ENCODE measurements at places on chromosomes 16 and 17.

DNA sequence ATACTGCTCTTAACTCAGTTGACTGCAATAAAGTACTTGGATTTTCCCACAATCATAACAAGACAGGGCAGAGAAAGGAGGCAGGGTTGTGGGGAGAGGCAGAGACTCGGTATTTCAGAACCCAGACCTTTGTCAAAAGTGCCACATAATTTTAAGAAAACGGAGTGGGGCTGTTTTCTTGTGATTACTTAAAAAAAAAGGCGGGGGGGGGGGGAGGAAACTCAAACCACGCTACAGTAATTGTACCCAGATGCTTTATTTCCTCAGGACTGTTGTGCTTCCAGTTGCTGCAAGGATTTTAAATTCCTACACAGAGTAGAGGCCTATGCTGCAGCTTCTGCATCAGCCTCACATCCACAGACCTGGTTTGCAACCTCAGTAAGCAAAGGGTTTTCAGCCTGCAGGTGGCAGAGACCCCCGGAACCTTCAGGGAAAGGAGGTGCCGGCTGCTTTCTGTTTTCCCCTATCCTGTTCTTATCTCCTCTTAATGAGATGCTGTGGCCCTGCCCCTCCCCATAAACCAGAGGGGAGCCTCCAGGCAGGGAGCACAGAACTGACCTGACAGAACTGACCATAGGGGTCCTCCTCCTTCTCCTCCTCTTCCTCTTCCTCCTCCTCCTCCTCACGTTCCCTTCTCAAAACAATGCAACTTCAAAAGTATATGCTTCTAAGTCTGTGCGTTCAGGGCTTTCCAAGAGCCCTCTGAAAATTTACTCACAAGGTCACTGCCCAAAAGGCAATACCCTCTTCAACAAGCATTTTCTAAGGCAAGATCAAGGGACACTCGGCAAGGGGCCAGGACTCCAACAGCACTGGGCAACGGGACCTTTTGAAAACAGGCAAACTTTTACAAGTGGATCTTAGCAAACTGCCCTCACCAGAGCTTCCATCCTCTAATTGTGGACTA is 7.5 kb downstream of the AXIN2 start:
- DNase-seq = no peak

GRCh38 chr16:86383488-86384262 is 126.7 kb upstream of the FOXF1 start:
- DNase-seq = no peak

DNA sequence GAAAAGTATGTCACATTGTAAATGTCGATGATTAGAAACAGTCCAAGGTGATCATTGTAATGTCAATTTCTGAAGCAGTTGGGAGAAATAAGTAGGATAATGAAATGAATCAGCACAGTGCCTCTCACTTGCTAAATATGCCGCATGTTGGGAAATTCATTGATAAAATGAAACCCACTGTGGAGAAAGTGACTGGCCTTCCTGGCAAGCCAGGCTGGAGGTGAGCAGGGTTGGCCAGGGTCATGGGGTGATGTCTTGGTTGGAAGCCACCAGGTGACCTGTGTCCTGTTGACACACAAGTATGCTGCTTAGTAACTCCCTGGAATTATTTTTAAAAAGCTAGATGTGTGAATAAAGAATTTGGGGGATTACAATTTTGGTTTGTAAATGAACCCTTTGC is 14.9 kb upstream of the WNT9B start:
- no peak for DNase-seq

DNA sequence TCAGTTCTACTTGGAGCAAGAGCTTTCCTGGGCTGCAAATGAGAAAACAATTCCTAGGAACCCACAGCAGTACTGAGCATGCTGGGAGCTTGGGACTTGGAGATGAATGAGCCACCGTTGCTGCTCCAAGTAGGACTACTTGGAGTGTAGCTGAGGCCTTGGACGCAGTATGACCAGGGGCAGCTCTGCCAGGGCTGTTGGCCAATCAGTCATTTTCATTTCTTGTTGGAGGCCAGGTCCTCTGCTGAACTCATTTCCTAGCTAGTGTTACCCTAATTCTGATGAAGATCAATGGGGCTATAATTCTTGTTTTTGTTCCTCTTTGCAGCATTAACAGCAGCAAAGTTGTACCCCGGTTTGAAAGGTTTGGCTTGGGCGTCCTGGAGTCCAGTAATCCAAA is 8.0 kb upstream of the LGALS9 start:
- DNase-seq = no peak

GRCh38 chr16:86231321-86231995 is 278.9 kb upstream of the FOXF1 start:
- no peak for DNase-seq

GRCh38 chr17:69884846-69885245 is 190.2 kb upstream of the KCNJ16 start:
- no peak for DNase-seq

DNA sequence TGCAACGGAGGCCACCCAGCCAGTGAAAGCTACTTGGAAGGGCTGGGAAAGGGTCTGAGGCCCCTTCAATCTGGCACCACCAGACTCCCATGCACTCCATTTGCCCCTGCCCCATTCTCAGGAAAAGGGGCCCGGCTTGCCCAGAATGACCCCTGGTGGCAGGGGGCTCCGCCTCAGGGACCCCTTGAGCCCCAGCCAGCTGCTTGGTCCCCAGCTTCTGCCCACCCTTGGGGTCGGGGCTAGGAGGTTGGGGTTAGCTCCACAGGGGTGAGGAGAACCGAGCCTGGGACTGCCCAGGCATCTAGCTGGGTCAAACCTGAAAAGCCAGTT is 1.3 kb downstream of the RHBDF1 start:
- DNase-seq = no peak

DNA sequence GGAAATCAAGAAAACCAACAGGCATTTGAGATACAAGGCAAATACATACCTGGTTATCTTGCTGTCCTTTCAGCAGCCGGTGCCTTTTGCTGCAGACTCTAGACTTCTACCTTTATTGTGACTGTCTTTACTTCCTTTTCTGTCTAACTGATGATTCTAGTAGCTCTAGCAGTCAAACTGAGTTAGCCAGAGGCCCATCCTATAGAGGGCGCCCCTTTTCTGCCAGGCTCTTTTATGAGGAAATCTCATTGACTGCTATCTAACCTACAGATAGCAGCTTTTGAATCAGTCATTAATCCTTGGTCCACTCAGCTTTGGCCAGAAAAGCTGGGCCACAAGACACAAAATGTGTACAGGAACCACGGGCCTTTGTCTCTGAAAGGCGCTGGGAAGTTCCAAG is 87.5 kb upstream of the WSB1 start:
- DNase-seq = no peak

DNA sequence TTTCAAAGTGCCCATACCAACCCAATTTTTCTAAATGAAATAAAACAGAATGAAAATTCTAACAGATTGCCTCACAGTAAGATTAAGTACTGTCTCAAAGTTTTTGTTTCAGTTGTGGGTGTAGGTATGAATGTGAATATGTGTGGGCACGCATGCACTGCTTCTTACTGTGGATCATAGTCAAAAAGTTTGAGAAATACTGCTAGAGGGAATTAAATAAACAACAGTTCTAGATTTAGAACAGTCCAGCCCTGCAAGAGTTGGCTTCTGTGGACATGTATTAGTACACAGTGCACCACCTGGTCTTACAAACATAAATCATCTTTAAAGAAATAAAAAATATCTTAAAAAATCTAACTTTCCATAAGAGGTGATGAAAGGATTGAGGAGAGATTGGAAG is 8.4 kb downstream of the ZNF652 start:
- DNase-seq = no peak

DNA sequence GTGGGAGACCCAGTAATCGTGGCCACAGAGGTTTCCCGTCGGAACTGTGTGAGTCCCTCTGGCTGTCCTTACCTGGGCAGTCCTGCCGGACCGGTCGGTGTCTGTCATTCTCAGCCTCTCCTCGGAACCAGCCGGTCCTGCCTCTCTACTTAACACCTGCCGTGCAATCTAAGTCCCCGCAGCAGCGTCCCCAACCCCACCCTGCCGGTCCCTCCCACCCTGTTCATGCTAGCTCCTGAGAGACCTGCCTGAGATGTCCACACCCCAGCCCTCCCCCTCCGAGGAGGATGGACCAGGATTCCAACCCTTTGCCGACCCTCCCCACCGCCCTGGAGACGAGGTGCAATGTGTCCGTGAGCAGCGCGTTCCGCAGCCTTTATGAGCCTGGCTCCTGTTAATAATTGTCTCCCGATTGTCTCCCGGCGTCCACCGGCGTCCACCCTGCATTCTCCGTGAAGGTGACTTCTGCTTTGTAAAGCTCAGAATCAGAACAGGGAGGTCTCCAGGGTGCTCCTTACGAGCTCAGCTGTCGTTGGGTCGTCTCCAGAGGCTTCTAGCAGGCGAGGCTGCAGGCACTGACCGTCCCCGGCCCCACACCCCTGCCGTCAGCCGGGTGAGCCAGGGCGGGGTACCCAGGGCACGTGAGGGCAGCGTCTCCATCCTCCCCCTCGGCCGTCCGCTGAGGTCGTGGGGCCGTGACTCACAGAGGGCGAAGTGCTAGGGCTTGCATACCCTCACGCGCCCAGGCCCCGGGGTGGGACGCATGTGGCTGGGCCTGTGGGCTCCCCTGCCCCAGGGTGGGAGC is 10.1 kb downstream of the METRNL start:
- DNase-seq = no peak

- no peak for DNase-seq
These were observed at the start of gene LPO for GRCh38 chr17:58238147-58238634. TSS of gene LPO (plus strand) at chr17:58238584. CDS start at chr17:58242980, 4,396 bp downstream.

GRCh38 chr17:47203984-47204721 is 5.0 kb upstream of the MYL4 start:
- no peak for DNase-seq

Data from HFF-Myc (cell line).